ENCODE measurements at places on chromosomes 4 and X.
A peak's percentile ranks its signal among the peaks of the same experiment; 100 is the strongest.

DNA sequence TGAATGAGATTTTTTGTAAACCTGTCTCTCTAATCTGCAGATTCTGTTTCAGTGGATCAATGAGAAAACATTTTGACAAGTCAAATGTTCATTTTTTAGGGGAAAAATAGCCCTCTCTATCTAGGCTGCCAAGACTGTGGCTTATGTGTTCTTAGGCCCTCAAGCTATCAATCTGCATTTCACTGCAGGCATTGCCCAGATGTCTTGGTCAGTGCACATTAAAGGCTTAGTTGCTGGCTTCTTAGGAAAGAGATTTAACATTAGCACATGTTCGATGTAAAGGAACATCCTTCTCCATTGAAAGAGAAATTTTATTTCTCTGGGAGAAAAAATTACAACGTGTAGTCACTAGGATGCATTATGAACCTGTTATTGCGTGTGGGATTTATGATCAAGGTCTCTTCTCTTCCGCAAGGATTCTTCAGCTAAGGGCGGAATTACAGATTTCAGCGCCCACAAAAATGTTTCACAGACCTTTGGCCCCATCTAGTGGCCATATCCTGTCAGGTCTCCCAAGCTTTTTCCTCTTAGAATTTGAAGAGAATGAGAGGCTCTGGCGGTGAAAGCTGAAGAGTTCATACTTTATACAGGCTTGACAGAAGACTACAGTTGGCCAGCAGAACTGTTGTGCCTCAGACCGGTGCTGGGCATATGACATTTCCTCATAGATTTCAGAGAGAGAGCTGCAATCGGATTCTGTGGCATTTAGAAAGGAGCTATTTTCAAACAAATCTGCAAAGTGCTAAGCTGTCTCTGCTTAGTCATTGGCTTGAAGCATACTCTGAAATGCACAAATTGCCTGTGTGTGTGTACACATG, 144.6 kb upstream of the NOCT start:
- peak; percentile 82 for DNase-seq

GRCh38 chrX:54602563-54602962, 72.5 kb downstream of the GNL3L start:
- no peak for DNase-seq

DNA sequence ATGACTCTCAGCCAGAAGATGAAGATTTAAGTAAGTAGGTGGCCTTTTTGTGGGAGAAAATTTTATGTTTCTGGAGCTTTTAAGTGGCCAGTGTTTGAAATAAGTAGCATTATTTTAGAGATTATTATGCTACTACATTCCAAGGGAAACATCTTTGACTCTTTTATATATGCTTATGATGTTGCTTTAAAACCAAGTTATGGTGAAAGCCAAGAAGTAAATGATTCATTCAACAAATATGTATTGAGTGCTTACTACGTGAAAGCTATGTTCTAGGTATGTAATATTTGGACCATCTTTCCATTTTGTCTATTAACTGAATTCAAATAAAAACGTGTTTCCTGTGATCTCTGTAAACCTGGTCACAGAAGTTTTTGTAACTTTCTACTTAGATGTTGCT, 58.3 kb downstream of the ZFX start:
- DNase-seq: no peak

GRCh38 chr4:184012937-184013336, 107.8 kb downstream of the STOX2 start:
- peak; percentile 69 for DNase-seq

DNA sequence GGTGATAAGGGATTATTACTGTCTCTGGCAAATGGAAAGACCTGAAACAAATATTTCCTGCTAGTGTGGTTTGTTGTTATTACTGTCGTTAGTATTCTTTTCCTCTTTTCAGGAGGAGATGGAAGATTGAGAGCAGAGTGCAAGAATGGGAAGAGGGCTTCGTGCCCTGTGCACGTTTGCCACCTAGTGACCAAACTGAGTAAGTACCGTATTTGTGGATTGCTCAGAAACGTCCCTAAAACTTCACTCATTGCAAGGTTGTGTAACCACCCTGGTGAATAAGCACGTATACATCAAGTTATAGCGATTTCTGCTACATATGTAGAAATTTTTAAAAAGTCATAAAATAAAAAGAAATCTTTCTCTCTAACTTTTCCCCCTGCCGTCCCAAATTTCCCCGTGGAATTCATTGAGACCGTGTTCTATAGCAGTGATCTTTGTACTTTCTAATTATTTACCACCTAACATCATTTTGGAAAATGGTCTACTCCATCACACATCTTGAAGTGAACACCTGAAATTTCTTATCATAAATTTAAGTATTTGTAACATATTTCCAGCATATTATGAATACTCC, 24.3 kb downstream of the LINC00632 start:
- peak; percentile 39 for DNase-seq

- DNase-seq: peak; percentile 56
These were observed 94.2 kb downstream of the PPP3CA start for GRCh38 chr4:101253121-101253520.

DNA sequence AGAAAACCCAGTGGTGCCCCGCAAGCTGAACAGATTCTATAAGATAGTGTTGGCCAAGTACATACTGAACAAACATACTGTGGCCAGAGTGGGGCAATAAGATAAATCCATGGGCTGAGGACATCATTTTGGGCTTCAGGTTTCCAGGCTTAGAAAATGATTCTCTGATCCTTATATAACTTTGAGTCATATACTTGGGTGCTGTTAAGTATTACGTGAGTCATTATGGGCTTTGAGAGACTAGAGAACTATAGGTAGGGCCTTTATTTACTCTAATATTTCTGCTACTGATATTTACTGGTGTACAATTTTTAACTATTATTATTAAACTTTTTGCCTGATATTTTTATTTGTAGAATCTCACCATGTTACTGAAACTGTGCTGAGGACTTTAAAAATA, 586.1 kb downstream of the CENPC start:
- no peak for DNase-seq

DNA sequence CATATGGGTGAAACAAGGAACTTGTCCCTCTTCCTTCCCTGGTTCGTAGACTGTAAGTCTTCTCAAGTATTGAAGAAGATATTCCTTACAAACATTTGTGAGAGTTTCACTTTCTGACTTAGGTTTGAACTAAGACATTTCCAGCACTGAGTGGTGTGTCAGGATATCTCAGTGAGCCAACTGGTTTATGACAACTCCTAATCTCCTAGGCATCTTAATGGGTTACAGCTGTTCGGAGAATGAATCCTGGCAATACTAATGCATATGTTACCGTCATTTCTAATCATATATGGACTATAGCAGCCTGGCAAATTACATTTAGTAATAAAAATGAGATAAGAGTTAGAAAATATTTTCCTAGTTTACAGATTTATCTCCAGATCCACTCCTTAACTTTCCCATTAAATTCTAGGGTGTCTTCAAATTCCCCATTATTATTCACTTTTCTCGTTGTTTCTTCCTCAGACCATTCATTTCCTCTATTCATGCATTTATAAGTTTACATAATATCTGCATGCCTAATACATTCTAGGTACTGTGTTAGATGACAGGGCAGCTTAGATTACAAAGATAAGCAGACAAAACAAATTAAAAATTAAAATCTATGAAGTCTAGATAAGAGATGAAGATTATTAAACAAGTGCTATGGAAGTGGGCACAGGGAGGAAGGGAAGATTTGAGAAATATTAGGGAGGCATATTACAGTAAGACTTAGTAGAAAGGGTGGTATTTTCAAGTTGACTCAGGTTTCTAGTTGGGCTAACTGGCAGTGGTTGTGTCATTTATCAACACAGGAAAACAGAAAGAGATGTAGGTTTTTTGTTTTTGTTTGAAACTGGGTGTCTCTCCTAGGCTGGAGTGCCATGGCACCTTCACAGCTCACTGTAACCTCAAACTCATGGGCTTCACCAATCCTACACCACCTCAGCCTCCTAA, 173.9 kb downstream of the WDFY3 start:
- DNase-seq: no peak

DNA sequence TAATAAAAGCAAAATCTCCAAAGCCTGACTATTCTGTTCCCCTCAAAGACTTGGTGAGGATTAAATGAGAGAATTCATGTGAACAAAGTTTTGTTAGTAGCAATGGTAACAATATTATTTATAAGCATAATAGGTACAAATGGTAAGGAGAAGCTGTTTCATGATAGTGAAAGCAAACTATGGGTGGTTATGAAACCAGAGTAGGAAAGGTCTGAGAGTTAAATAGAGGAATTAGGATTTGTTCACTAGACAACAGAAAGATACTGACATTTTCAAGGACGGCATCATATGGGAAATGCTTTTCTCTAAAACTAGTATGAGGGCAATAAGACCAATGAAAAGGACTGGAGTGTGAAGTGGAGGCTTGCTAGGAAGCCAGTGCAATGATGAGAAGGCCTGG, 128.6 kb upstream of the FTHL17 start:
- no peak for DNase-seq

- no peak for DNase-seq
These were observed 74.4 kb downstream of the FTHL17 start for GRCh38 chrX:30997411-30997810.

DNA sequence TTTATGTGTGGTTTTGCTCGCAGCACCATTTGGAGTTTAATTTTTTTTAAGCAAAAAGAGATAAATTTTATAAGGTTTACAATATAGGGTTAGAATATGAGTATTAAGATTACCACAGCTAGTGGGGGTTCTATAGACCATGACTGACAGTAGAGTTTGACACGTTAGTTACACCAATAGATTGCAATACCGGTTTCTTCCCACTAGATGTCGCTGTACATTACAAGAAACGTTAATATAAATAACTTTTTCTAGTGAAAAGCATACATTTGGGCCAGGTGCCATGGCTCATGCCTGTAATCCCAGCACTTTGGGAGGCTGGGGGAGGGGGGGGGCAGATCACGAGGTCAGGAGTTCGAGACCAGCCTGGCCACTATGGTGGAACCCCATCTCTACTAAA, 433.6 kb downstream of the MAGEB5 start:
- DNase-seq: peak; percentile 41

DNA sequence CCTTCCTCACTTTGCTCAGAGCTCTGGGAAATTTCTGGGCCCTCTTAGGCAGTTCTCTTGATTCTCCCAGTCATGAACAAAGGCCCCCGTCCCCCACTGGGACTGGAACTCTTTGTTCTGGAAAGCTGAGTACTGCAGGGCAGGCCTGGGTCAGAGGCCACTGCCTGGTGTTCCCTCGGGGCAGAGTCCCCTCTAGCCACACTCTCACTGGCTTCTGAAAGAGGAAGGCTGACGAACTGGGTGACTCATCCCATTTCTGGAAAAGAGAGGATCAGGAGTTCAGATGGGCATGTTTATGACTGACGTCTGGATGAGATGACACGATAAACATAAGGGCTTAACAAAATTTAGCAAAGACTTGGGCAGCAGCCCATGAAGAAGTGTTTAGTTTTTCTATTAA, 47.7 kb downstream of the DDX3X start:
- DNase-seq: no peak

DNA sequence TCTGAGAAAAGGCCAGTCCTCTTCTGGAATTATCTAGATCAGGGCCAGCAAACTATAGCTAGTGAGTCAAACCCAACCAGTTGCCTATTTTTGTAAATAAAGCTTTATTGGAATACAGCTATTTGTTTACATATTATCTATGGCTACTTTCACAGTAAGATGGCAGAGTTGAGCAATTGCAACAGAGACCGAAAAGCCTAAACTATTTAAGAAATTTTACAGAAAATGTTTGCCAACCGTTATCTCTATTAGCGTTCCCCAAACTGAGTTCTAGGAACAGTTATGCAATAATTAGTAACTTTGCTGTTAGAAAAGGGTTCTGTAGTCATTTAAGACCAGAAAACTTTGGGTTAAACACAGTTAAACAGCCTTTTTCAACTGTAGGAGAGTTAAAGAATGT, 10.5 kb downstream of the TEX13B start:
- peak; percentile 10 for DNase-seq

DNA sequence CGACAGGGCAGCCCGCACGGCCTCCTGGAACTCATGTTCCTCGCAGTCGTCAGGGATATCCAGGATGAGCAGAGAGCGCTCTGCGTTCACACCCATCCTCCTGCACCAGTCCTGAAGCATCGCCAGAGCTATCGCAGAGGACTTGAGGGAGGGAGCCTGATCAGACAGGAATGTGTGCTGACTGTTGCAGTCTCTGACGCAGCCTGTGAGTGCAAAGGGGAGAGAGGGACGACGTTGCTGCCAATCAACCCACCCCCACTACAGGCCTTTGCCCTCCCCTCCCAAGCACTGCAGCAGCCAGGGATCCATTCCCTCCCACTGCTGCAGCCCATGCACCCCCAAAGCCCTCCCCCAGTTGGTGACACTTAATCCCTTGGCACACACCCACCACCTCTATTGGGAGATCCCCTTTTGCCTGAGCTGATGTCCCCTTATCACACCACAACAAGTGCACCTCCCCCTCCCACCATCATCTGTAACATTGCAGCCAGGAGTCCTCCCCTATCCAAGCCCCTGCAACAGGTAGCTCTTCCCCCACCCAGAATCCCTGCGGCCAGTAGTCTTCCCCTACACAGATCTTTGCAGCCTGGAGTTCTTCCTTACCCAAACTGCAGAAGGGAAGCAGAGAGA, 897 bp downstream of the PNMA6F start:
- no peak for DNase-seq

DNA sequence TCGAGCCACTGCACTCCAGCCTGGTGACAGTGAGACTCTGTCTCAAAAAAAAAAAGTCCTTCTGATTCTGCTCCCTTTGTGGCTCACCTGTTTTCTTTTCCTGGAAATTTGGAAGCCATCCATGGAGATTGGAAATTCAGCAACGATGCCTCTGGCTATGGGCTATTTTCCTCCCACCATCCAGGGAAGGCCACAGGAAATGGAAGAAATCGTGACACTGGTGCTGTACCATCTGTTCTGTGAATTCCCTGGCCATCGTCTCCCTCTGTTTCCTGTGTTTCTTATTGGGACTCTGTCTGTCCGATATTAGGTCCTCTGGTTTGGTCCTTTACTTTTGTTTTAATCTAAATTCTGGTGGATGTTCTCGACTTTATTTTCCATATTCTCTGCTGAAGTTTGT, 29.4 kb upstream of the ADRA2C start:
- no peak for DNase-seq

DNA sequence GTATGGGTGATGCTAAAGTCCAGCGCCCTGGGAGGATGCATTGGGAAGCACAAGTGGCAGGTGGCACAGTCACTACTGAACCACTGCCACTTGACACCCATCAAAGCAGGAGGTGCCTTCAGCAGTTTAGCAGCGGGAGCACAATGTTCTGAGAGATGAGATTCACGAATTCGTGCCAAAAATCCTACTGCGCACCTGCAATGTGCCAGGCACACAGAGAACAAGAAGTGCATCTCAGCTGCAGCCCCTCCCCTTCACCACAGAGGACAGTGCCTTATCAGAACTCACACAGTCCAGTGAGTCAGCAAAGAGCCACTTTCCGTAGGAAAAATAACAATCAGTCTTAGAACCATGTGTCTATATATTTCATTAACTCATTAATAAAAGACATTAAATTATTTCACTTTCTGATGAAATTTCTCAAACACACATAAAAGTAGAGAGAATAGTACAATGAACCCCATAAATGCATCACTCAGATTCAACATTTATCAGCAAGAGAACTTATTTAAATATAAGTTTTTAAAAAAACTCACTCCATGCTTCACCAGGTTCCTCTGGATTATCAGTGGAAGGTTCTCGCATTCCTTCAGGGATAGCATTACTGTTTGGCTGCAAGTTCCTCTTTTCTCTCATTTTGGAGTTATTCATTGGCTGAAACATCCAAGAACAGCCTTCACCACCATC, 47.0 kb downstream of the BEND2 start:
- peak; percentile 90 for DNase-seq
